ENCODE measurements at places on chromosomes 6 and 20.

GRCh38 chr6:89768324-89768723, 51.3 kb downstream of the MDN1 start:
- DNase-seq, result no peak

DNA sequence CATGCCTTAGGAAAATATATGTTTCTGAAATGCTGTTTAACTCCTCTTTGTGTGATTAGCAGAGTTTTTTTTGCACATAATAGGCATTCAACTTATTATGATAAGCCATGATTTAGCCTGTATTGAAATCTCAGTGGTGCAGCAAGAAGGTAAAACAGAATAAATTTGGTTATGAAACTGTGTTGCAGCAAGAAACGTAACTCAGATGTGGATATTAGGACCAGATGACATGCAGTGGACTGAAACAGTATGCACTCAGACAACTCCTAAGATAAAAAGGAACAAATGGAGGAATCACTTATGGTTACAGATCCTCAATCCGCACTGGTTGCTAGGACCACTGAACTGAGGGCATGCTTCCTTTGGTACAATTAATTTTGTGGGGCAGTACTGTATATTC, 254.2 kb upstream of the HSF2 start:
- no peak for DNase-seq

GRCh38 chr6:132132924-132133639, 181.9 kb upstream of the CCN2 start:
- DNase-seq, result no peak

DNA sequence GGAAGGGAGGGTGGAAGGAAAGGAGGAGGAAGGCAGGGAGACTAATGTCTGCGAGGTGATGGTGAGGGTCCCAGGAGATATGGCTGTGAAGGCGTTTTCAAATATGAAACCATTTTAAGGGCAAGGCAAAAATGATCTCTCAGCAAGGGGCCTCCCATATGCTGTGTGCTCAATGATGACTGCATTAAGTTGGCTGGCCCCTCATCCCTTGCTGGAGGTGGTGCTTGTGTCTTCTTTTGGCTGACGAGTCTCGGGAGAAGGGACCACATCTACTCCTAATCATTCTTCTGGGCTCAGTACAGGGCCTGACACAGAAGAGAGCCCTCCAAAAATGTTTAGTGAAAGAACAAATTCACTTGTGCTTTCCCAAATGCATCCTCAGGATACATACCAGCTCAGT, 23.0 kb upstream of the MRPS18A start:
- DNase-seq, result no peak

DNA sequence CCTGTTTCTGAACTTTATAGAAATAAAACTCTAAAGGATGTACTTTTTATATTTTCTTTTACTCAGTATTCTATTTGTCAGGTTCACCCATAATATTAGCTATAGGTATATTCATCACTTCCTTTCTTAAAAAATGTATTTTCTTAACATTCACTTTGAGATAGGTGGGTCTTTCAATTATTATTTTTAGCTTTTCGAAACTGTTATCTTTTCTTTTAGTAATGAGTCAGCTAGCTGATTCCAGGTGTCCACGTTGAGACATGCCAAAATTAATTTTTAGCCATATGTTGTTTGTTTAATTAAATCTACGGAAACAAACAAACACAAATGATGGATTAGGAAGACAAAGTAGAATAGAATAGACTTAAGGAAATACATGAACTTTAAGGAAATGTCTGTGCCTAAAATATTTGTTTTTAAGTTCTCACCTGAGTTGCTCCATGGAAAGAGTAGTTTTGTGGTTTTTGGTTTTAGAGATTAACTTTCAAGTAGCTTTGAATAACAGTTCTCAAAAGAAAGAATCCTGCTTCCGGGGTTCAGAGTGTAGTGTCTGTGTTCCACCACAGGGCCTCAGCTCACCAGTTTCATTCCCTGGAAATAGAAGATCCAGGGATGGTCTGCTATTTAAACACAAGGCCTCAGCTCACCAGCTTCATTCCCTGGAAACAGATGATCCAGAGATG, 435.0 kb downstream of the HAO1 start:
- DNase-seq, result no peak

- no peak for DNase-seq
These were observed 93.8 kb downstream of the FOXA2 start for GRCh38 chr20:22490287-22491193.

GRCh38 chr6:13302751-13303667, 25.3 kb downstream of the TBC1D7 start:
- DNase-seq, result no peak

DNA sequence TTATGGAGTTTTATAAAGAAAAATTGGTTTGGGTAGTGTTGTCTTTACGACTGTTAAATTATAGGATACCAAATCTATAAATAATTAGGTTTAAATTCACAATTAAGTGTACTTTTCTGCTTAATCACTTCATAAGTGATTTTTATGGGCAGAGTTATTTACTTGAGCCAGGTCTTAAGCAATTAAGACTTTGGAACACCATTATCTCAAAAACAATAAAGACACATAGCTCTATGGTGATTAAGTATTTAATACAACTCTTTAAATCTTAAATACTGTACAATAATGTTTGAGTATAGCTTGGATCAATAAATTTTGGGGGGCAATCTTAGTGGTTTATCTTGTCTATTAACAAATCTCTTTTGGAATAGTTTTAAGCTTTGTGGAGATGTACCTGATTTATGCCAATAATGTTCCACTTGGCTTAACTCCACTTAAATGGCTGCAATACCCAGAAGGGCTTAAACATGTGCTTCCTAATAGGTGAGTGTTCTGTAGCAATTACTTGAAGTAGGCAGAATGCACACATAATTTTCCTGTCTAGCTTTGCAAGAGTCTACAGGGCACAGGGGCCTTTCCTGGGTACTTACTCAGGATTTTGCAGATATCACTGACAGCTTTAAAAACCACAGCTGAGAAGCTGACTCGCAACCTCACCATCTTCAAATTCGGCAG, 7.5 kb downstream of the FERMT1 start:
- DNase-seq, result no peak

DNA sequence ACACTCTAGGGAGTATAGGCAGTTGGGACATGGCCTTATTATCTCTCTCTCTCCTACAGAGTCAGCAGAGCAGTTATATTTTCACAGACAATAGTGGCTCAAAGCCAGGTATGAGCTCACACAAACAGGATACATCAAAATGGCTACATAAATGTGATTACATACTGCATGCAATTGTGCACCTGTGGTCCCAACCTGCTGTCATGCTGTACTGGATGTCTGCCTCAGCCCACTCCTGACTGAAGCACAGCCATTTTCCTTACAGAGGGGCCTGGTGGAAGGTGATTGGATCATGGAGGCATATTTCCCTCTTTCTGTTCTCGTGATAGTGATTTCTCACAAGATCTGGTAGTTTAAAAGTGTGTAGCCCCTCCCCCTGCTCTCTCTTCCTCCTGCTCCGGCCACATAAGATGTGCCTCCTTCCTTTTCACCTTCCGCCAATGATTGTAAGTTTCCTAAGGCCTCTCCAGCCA, 37.0 kb upstream of the SAMHD1 start:
- DNase-seq, result no peak

DNA sequence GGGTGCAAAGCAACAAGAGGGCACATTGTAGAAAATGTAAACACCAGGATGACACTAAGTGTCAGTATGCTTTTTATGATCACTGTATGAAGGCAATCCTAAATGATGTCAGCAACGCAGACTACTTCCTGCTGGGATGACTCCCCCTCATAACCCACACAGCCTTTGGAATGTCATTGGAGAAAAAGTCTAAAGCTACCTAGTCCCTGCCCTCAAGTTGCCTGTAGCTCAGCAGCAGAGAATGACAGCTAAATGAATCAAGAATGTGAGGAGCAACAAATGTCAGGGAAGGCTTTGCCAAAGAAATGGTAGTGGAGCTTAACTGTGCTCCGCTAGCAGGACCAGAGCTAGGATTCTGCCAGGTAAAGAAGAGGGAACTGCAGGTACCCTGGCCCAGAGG, 555.6 kb downstream of the CD83 start:
- no peak for DNase-seq

GRCh38 chr20:6940048-6940447, 172.6 kb downstream of the BMP2 start:
- DNase-seq, result no peak

- DNase-seq, result no peak
These were observed 9.9 kb downstream of the SERAC1 start for GRCh38 chr6:158158123-158158522.

- DNase-seq, result no peak
These were observed 96.3 kb downstream of the FHL5 start for GRCh38 chr6:96659084-96659845.

GRCh38 chr6:107692351-107692750, 131.8 kb downstream of the SCML4 start:
- DNase-seq, result no peak

- no peak for DNase-seq
These were observed 50.9 kb upstream of the KIF25 start for GRCh38 chr6:167946604-167947003.

- no peak for DNase-seq
These were observed 401.6 kb upstream of the SULF2 start for GRCh38 chr20:48186915-48187314.

- DNase-seq, result no peak
These were observed 92.2 kb downstream of the CDH22 start for GRCh38 chr20:46215913-46216707.

GRCh38 chr6:134258849-134259306, 59.0 kb downstream of the SGK1 start:
- DNase-seq, result no peak

GRCh38 chr20:59664421-59664941, 60.1 kb downstream of the PHACTR3 start:
- no peak for DNase-seq

- no peak for DNase-seq
These were observed 687 bp downstream of the SLC35A1 start for GRCh38 chr6:87473419-87473903.

GRCh38 chr6:128491610-128492206, 28.7 kb downstream of the PTPRK start:
- no peak for DNase-seq

GRCh38 chr6:37538107-37538506, 38.4 kb upstream of the CCDC167 start:
- DNase-seq, result no peak

DNA sequence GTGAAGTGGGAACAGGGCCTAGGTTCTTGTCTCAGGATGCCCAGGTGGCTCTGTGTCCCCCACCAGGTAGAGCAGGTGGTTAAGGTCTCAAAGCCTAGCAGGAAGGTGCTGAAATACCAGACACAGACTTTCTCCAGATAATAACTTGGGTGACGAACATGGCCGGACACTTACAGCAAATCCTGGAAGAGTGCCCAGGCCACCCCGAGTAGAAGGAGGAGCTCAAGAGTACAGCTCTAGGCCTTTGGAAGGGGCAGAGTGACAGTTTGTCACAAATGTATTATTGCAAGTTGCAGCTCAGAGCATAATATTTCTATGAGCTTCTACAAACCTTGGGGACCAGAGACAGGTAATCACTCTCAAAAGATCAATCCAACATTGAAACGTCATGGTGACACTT, 251.6 kb upstream of the SOX4 start:
- DNase-seq, result no peak

- DNase-seq, result no peak
These were observed 285.2 kb downstream of the UST start for GRCh38 chr6:149031859-149032598.

DNA sequence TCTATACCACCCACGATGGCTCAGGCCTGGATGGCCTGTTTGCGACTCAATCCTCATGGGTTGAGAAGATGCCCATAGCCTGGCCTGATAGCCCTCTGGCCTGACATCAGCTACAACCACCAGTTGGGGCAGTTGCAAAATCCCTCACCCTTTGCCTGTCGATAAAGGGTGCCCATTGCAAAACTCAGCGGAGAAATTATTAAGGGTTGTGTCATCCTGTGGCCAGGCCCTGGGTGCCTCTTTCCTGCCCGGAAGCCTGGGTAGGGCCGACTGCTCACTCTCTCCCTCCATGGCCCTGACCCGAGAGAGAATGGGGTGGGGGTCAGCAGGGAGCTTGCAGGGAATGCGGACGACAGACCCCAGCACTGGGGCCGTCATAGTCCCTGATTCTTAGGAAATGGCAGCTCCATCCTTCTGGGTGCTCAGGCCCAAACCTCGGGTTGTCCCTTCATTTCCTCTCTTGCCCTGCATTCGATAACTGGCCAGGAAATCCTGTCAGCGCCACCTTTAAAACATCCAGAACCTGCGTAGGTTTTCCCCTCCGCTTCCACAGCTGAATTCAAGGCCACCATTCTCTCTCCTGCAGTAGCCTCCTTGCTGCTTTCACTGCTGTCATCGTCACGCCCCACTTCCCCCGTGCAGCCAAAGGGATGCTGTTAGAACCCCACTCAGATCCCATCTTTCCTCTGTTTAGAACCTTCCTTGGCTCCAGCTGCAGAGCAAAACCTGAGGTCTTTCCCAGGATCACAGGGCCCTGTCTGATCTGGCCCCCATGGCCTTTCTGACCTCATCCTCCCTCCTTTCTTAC, 31.1 kb downstream of the CEBPB start:
- DNase-seq, result no peak

GRCh38 chr20:62730481-62730880, 21.8 kb downstream of the NTSR1 start:
- no peak for DNase-seq

GRCh38 chr20:22807045-22807444, 222.7 kb upstream of the FOXA2 start:
- no peak for DNase-seq

DNA sequence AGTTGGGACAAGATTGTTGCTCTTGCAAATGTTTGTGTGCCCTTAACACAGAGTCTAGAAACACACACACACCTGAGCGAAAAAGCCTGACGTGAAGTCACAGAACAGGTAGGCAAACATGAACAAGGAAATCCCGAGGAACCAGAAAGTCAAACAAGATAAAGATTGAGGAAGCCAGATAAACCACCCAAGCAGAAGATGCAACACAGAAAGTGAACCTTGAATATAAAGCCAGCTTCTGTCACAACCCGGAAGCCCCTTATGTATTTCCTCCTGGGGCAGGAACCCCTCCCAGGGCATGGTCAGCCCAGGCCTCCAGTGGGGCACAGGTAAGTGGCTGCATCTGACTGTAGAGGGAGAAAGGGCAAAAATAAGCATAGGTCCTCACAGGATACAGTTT, 158.2 kb upstream of the SUPT3H start:
- DNase-seq, result no peak

- DNase-seq, result no peak
These were observed 52.7 kb downstream of the LHFPL5 start for GRCh38 chr6:35857853-35858252.

DNA sequence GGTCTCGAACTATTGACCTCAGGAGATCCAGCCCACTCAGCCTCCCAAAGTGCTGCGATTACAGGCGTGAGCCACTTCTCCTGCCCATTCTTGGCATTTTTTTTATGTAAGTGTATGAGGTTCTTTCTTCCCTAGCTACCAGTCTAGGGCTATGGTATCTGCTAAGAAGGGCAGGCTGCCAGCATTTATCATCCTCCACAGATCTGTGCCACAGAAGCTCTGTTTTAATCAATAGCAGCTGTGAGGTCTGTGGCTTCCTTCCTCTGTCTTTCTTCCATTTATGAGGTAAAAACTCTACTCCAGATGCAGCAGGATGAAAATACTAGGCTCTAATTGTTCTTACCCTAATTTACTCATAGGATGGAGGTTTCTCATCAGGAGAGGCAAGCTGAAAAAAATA, 1382.4 kb upstream of the ADGRB3 start:
- DNase-seq, result no peak

- no peak for DNase-seq
These were observed 27.7 kb downstream of the MAP3K5 start for GRCh38 chr6:136764517-136764993.

GRCh38 chr20:52789716-52790115, 182.4 kb upstream of the TSHZ2 start:
- DNase-seq, result no peak

GRCh38 chr6:167208819-167209576, 51.2 kb upstream of the GPR31 start:
- no peak for DNase-seq
